ENCODE measurements at places on chromosomes 7 and 10.
A peak's percentile ranks its signal among the peaks of the same experiment; 100 is the strongest.

DNA sequence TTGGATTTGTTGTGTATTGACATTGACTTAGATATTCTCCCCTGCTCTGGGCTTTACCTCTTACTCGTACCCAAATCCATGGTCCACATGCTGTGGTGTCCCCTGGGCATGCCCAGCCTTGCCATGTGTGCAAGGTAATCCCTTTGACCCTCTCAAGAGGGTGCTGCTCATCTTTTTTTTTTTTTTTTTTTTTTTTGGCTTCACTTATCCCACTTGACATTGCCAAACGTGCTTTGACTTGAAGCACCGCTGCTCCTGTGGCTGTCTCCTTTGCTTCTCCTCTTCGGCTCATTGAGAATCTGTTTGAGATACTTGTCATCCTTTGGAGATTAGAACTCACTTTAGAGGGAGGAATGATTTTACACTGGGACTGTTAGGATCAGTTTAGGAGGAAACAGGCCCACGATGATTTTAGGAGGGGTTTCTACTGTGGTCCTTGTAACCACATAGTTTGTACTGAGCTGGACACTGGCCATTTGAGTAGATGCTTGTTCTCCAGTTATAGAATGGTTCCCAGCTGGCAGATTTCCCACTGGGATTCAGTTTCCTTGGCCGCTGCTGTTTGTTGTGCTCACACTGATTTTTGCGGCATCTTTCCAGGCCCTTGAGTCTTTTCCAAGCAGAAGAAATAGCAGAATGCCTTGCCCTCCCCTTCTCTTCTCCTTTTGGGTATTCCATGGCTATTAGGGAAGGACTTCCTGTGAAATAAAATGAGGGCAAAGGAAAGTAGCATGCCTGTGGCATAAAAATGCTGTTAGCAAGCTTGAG lies 184.8 kb downstream of the AUTS2 start:
- DNase-seq: no peak

DNA sequence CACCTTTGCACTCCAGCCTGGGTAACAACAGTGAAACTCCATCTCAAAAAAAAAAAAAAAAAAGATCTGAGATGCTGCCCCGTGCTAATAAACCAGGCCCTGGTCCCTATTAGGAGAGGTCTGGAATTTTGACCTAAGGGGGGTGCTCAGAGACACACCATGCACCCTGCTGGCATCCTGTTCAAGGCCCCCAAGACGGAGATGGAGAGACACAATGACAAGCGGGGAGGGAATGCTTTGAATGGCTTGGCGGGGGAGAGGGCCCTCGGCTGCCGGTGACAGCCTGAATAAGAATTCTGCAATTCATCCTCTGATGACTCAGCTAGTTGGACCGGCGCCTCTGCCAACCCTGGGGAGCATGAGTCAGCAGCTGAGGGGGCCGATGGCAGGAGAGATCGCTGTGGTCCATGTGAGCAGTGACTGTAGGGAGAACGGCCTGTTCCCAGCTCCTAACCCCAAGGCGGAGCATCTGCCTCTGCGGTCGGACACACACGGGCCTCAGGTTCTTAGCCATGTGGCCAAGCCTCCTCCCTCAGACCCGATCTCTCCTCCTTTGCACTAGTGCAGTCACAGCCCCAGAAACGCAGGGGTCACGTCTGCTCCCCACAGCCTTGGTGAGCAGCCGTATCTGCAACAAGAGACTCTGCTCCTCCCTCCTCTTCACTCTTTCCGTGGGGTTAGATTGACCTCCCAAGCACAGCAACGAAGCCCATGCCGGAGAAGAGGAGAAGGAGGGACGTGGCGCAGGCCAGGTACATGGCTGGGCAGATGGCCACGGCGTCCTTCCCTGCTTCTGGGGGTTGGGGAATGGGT lies 14.9 kb downstream of the TRIM56 start:
- DNase-seq: no peak

- no peak for DNase-seq
These were observed 184.0 kb downstream of the FANK1 start for GRCh38 chr10:126080291-126080825.

DNA sequence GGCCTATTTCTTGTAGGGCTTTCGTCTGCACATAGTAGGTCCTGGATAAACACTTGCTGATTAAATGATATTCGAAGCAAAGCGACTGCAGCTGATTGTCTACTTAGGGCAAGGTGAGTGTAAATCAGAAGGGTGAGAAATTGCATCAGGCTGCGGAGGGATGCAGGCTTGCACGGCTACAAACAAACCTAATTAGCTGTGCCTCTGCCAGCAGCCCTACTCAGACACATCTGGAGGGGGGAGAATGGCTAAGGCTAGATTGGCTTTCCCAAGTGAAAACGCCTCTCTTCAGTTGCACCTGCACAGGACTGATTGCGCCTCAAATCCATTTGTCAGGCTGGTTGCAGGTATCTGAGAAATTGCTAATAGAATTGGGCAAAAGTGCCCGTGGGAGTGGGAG lies 247.5 kb downstream of the DPP6 start:
- DNase-seq: no peak

DNA sequence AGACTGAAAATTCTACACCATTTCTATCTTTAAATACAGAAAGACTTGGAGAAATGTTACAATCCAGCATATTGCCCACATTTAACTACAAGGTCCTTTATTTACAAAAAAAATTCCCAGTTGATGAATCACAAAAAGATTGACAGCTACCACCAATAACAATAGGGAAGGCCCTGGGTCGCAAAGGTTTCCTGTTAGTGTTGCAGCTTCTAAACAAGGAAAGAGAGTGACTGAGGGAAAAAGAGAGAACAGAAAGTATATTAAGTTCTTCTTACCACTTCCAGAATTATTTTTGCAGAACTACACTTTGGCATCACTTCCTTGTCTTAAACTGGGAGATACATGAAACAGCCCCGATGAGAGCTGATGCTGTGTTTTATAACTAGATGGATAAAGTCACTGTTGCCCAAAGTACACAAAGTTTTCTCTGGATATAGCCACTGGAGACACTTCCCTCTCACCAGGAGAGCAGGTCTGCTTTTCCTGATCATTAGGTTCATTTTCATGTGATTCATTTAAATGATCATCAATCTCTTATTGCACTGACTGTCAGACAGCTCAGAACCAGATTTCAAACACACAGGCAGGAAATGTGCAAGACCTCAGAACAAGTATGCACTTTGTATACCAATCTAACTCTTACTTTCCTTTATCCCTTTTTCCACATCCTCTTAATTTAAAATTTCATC lies 57.0 kb downstream of the SHTN1 start:
- DNase-seq: no peak

GRCh38 chr10:78776756-78777155 lies 292.0 kb upstream of the ZMIZ1 start:
- no peak for DNase-seq

- DNase-seq: no peak
These were observed 33.6 kb downstream of the FAM25A start for GRCh38 chr10:87053577-87054181.

- no peak for DNase-seq
These were observed 461.5 kb upstream of the C7orf33 start for GRCh38 chr7:148129023-148129422.

DNA sequence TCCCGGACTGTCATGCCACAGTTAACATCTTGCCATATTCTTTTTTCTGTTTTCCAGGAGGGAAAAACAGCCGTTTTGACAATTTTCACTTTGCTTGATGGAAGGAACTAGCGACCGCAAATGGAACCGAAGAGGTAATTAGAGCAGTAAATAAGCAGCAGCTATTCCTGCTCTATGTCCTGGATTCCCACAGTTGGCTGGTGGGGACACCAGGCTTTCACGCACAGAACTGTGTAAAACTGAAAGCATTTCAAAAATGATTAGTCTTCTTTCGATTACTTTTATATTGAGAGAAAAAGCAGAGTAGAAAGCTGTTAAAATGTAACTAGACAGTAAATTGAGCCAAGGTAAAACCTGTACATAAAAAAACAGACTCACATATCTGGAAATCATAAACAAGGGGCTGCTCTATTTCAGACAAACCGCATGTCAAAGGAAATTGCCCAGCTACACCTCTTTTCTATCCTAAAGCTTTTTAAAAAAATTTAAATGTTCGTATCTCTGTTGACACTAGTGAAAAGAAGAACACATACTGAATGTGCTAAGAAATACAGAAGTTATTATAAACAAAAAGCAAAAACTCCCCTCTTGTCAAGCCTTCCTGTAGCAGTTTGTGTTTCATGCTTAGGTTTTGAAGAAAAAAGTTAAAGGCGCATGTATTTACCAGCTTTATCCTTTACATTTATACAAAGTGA lies 93.4 kb downstream of the RNF216 start:
- DNase-seq: no peak

DNA sequence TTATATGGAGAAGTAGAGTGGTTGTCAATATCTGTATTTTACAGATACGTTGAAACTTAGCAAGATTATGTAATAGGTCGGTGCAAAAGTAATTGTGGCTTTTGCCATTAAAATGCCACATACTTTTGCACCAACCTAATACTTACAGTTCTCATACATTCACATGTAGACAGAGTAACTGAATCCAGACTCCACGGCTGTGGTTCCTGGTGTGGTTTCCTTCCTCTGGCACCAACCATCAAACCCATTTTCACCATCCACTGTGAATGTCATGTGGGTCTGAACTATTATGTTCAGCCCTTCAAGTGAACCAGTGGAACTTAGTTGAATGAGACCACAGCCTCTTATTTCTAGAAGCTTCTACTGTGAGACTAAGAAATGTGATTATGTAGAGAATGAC lies 31.5 kb upstream of the SLIT1 start:
- DNase-seq: no peak

GRCh38 chr10:521261-522250 lies 167.9 kb downstream of the DIP2C start:
- DNase-seq: no peak

- DNase-seq: no peak
These were observed 28.6 kb downstream of the HECW1 start for GRCh38 chr7:43141091-43141490.

DNA sequence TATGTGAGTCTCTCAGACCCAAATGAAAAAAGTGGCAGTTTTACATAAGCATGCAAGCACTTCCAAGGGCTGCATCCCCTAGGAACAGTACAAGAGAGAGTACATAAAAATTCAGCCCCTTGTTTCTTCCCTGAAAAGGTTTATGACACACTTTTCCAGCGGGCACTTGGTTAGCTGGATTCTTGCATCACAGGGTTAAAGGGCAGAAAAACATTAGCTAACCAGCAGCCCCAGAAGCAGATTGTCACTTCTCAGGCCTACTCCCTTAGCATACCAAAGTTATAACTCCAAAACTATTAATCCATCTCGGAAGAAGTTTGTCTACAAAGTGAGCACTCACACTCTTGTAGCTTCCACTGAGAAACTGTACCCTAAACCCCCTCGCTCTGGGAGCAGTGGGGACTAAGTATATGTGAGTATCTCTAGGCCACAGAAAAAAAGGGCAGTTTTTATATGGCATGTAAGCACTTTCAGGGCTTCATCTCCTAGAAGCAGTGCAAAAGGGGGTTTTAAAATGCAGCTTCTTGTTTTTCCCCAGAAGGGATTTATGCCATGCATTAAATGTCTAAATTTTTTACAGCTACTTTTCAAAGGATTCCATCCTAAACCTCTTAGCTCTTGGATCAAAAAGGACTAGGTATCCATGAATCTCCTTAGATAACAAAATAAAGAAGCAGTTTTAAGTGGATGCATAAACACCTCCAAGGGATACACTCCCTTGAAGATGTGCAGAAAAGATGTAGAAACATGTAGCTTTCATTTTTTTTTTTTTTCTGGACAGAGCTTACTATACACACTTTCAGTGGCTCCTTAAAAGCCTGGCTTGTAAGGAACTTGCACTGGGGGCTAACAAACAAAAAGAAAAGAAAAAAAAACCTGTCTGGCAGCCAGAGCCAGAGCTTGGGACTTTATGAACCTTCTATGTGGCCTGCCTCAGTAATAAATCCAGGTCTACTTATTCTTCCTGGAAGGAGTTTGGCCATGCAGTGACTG lies 956.7 kb downstream of the CCSER2 start:
- no peak for DNase-seq

DNA sequence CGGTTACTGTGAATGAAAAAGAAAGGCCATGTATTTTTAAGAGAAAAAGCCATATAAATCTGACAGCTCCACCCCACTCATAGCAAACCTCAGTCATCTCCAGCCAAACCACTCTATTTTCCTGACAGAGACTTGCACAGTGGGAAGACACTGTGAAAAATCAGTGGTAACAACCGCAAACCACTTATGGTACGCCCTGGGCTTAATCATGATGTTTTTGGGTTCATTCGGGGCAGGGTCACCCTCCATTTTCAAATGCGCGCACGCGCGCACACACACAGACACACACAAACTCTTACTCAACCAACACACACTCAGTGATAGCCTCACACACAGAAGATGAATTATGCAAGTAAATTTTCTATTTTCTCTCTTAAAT lies 82.1 kb upstream of the HPS1 start:
- DNase-seq: no peak

DNA sequence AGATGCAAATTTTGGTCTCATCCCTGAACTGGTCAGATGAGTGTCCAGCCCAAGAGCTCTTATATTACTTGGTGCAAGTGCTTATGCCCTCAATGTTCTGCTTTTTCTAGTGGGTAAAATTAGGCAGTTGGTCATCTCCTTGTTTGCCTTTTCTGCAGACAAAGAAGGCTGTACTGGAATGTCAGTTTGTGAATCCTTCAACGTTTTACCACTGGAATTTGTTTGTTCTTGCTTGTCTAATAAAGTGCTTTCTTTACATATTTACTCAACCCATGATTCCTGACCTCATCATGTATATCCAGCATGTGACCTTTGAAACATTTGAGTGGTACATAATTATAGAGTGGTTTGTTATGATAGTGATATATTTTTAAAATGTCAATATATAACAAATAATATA lies 232.2 kb upstream of the TEX47 start:
- no peak for DNase-seq

DNA sequence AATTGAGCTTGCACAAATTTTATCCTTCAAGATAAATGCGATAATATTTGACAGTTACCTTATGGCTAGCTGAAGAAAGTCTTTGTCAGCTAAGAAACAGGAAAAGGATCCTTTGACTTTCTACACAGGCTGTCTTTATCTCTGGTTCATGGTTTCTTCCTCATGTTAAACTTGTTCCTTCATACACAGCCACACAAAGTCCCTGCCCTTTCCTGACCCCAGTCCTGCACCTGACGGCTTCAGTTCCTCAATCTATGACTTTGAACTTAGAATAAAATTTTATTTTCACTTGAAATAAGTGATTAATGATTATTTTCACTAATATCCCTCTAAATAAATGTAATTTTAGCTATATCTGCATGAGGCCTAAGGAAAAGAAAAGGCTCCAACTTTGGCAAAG lies 77.8 kb upstream of the PRSS1 start:
- no peak for DNase-seq

GRCh38 chr7:117435475-117436043 lies 8.3 kb upstream of the ASZ1 start:
- DNase-seq: no peak

- DNase-seq: no peak
These were observed 25.9 kb downstream of the PRKG1 start for GRCh38 chr10:51100221-51100620.

GRCh38 chr10:110918269-110918642 lies 724 bp downstream of the BBIP1 start:
- DNase-seq: peak; percentile 75

GRCh38 chr10:37582237-37582636 lies 275.2 kb downstream of the ZNF248 start:
- DNase-seq: no peak
